Aorta (tissue), 5 donors: ENCODE measurements at places on chromosomes 7 and 10. TPM values are rescaled to one million over a fixed set of nuclear protein-coding genes. Genes with fewer than 3 reads are reported as not detected.
A peak's percentile ranks its signal among the peaks of the same experiment; 100 is the strongest.

DNA sequence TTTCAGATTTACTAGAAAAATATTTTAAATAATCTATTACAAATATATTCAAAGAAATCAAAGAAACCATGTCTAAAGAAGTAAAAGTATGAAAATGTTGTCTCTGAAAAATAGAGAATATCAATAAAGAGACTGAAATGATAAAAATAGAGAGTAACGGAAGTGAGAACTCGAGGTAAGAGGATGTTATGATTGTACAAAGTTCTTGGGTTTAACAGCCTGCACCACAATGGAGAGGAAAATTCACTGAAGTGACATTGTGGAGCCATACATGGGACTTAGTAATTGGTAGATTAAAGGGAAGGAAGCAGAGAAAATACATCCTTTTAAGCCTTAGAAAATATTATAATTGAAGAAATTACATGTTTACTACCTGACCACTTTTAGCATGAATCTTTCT is 77.9 kb downstream of the THSD7A start:
- no peaks in the 10 kb centered on the region for H3K4me1 ChIP-seq
- no peaks in the 10 kb centered on the region for H3K36me3 ChIP-seq
- no peak for DNase-seq
- H3K27me3 ChIP-seq = no peaks in the 10 kb centered on the region
- no peak overlapping the region for H3K4me3 ChIP-seq

DNA sequence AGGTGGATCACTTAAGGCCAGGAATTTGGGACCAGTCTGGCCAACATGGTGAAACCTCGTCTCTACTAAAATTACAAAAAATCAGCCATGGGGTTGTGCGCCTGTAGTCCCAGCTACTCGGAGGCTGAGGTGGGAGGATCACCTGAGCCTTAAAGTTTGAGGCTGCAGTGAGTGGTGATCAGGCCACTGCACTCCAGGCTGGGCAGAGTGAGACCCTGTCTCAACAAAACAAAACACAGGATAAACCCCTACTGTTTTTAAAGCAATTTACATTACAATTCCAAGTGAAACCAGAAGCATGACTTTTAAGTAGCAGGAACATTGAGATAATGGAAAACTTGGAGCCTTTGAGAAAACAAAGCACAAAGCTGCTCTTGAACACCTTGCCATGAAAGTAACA is 92.4 kb upstream of the BTBD16 start:
- peaks cover 3% of the 10 kb centered on the region for H3K4me1 ChIP-seq
- no peaks in the 10 kb centered on the region for H3K27me3 ChIP-seq
- no peak for DNase-seq
- no peaks in the 10 kb centered on the region for H3K36me3 ChIP-seq
- H3K4me3 ChIP-seq = no peak overlapping the region

CLRN3 gene
- total RNA-seq = not detected

TRIM73 gene
- total RNA-seq = 8.8 TPM

GRCh38 chr10:11298116-11298515 is 280.4 kb downstream of the CELF2 start:
- no peaks in the 10 kb centered on the region for H3K27me3 ChIP-seq
- DNase-seq = no peak
- H3K27ac ChIP-seq = no peak overlapping the region
- H3K4me3 ChIP-seq = no peak overlapping the region
- no peaks in the 10 kb centered on the region for H3K36me3 ChIP-seq

DNA sequence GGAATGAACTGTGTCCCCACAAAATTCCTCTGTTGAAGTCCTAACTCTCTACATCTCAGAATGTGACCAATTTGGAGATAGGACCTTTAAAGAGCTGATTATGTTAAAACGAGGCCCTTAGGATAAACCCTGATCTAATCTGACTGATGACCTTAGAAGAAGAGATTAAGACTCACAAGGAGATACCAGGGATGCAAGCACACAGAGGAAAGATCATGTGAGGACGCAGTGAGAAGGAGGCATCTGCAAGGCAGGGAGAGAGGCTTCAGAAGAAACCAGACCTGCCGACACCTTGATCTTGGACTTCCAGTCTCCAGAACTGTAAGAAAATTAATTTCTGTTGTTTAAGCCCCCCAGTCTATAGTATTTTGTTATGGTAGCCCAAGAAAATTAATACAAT is 94.9 kb upstream of the ZNF800 start:
- H3K4me1 ChIP-seq = no peaks in the 10 kb centered on the region
- H3K27ac ChIP-seq = no peak overlapping the region
- no peaks in the 10 kb centered on the region for H3K36me3 ChIP-seq
- no peaks in the 10 kb centered on the region for H3K27me3 ChIP-seq
- DNase-seq = no peak

CCDC146 gene
- total RNA-seq = 8.9 TPM

GRCh38 chr7:17560516-17560915 is 262.1 kb downstream of the AHR start:
- H3K4me1 ChIP-seq = peaks cover 4% of the 10 kb centered on the region
- DNase-seq = no peak
- no peak overlapping the region for H3K4me3 ChIP-seq
- H3K27ac ChIP-seq = no peak overlapping the region
- no peaks in the 10 kb centered on the region for H3K36me3 ChIP-seq

- H3K36me3 ChIP-seq = no peaks in the 10 kb centered on the region
- no peak overlapping the region for H3K4me3 ChIP-seq
- no peaks in the 10 kb centered on the region for H3K4me1 ChIP-seq
- no peak for DNase-seq
These were observed 25.0 kb upstream of the GTF2I start for GRCh38 chr7:74632505-74632904.

- H3K36me3 ChIP-seq = no peaks in the 10 kb centered on the region
- no peak overlapping the region for H3K27ac ChIP-seq
- H3K4me3 ChIP-seq = no peak overlapping the region
- no peaks in the 10 kb centered on the region for H3K27me3 ChIP-seq
- no peaks in the 10 kb centered on the region for H3K4me1 ChIP-seq
- no peak for DNase-seq
These were observed 60.8 kb upstream of the NAMPT start for GRCh38 chr7:106345421-106346166.

- H3K36me3 ChIP-seq = no peaks in the 10 kb centered on the region
- no peak overlapping the region for H3K4me3 ChIP-seq
- no peak overlapping the region for H3K27ac ChIP-seq
- peaks cover 5% of the 10 kb centered on the region for H3K4me1 ChIP-seq
- DNase-seq = no peak
These were observed 21.5 kb downstream of the LAMB1 start for GRCh38 chr7:107981466-107981865.

H2BK1 gene
- total RNA-seq = not detected

GRCh38 chr7:44782460-44782859 is 14.0 kb upstream of the PPIA start:
- no peaks in the 10 kb centered on the region for H3K36me3 ChIP-seq
- H3K4me3 ChIP-seq = no peak overlapping the region
- no peak for DNase-seq
- no peaks in the 10 kb centered on the region for H3K27me3 ChIP-seq

GRCh38 chr7:20157456-20157855 is 59.7 kb downstream of the MACC1 start:
- no peak for DNase-seq
- H3K27ac ChIP-seq = no peak overlapping the region
- H3K4me3 ChIP-seq = no peak overlapping the region
- H3K36me3 ChIP-seq = no peaks in the 10 kb centered on the region
- no peaks in the 10 kb centered on the region for H3K27me3 ChIP-seq

- no peaks in the 10 kb centered on the region for H3K36me3 ChIP-seq
- H3K27me3 ChIP-seq = no peaks in the 10 kb centered on the region
- no peak for DNase-seq
- no peaks in the 10 kb centered on the region for H3K4me1 ChIP-seq
- H3K27ac ChIP-seq = no peak overlapping the region
- no peak overlapping the region for H3K4me3 ChIP-seq
These were observed 138.1 kb upstream of the EFCAB10 start for GRCh38 chr7:105719395-105719794.

DNA sequence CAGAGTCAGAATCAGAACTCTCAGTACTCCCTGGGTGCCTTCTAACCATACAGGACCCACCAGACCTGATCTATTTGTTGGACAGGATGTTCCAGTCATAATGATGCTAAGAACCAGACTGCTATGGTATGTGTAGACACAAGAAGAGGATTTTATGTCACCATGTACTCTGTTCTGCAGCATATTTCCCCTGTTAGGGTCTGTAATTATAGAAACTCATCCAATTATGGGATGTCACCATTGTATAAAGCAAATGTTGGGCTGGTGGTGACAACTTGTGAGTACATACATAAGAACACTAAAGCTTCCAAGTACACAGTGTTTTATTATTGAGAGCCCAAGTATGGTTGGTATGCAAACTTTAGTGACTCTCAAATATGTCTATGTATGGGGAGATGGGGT is 67.1 kb upstream of the AGBL3 start:
- DNase-seq = no peak
- no peak overlapping the region for H3K4me3 ChIP-seq
- H3K27ac ChIP-seq = peak overlapping the region; percentile 28
- H3K36me3 ChIP-seq = no peaks in the 10 kb centered on the region
- no peaks in the 10 kb centered on the region for H3K27me3 ChIP-seq

NPFFR1 gene
- total RNA-seq = 0.03 TPM

DNA sequence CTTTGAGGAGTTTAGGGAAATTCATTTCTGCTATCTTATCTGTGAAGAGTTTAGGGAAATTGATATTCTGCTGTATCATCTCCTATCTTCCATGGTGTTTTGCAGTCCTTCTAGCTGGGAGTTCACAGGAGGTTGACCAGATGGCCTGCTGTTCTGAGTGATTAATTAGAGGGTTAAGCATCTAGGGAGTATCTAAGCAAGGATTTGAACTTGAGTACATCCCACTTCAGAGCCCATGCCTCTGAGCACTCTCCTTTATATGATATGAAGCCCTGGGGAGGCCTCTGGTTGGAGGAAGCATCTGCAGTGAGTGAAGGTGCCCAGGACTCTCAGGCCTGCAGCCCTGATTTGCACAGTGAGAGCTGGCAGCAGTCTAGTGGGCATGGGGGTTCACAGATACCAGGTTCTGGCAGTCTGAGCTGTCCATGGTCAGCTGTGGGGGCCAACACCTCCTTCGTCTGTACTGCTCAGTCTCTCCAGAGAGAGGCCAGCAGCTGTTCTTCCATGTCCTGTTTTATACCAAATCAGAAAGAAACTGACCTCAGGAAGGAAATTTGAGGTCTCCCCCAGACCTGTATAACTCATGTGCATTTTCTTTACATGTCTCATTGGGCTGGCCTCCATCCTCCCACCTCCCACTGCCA is 156.9 kb downstream of the PLCE1 start:
- H3K4me3 ChIP-seq = no peak overlapping the region
- DNase-seq = no peak
- no peaks in the 10 kb centered on the region for H3K27me3 ChIP-seq
- H3K27ac ChIP-seq = no peak overlapping the region
- H3K36me3 ChIP-seq = no peaks in the 10 kb centered on the region

- no peaks in the 10 kb centered on the region for H3K36me3 ChIP-seq
- no peak overlapping the region for H3K27ac ChIP-seq
- H3K4me3 ChIP-seq = no peak overlapping the region
- no peaks in the 10 kb centered on the region for H3K27me3 ChIP-seq
- no peaks in the 10 kb centered on the region for H3K4me1 ChIP-seq
These were observed 205.7 kb downstream of the SORCS1 start for GRCh38 chr10:106958589-106959361.

DNA sequence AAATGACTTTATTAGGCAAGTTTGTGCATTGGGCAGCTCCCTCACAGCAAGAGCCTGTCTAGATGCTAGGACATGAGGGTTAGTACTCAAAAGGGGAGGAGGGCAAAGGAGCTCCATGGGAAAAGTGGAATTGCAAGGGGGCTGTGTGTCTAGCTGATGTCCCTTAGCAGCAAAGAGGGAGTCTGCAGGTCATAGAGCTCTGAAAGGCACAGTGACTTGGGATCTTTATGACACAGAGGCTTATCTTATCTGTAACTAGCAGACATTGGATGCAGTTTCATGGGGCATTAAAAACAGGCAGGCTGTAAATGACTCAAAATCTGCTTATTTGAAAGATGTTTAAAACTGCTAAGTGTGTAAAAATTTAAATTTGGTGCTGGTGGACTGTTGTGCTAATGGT is 556.2 kb upstream of the FZD8 start:
- DNase-seq = no peak
- no peak overlapping the region for H3K4me3 ChIP-seq
- H3K4me1 ChIP-seq = no peaks in the 10 kb centered on the region
- no peaks in the 10 kb centered on the region for H3K36me3 ChIP-seq
- no peaks in the 10 kb centered on the region for H3K27me3 ChIP-seq

DNA sequence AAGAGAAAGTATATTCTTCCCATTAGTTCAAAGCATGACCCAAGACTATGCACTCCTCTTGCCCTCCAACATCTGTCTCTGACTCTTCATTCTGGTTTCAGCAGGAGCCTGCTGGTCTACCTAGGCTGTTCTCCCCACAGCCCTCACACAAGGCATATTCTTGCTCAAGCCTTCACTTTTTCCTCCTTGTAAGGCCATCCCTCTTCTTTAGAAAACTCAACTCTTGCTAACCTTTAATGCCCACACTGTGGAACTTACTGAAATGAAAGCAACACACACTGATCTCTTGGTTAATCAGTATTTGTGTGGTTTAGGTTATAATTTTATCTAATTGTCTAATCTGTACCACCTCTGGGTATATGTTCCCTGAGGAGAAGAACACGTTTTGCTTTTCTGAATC is 75.8 kb downstream of the PRKCQ start:
- H3K4me1 ChIP-seq = no peaks in the 10 kb centered on the region
- H3K27ac ChIP-seq = no peak overlapping the region
- H3K4me3 ChIP-seq = no peak overlapping the region
- H3K36me3 ChIP-seq = no peaks in the 10 kb centered on the region
- H3K27me3 ChIP-seq = peaks cover 1% of the 10 kb centered on the region

DNA sequence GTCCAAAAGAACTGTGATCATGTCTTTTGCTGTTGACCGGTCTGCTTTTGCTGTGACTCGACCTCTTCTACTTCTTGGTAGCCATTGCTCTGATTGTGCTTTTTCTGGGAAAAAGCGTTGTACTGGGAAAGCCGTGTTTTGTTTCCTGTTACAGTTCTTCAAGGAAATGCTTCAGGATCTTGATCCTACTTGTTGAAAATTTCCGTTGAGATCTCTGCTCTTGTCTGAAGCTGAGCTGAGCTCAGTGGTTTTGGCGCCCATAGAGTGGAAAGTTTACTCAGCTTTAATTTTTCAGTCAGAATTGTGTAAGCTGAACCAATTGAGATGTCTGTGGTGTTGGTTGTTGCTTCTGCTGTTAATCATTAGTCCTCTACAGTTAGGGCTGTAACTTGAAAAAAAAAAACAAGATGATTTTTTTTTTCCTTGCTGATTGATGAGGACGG is 302.2 kb downstream of the CCDC3 start:
- H3K27me3 ChIP-seq = no peaks in the 10 kb centered on the region
- H3K27ac ChIP-seq = peak overlapping the region; percentile 48
- no peaks in the 10 kb centered on the region for H3K36me3 ChIP-seq

CPN1 gene
- not detected for total RNA-seq

GRCh38 chr10:110851020-110851612 is 20.6 kb upstream of the PDCD4 start:
- no peak for DNase-seq
- H3K36me3 ChIP-seq = no peaks in the 10 kb centered on the region

DGKI gene
- 11.3 TPM for total RNA-seq

- H3K4me1 ChIP-seq = no peaks in the 10 kb centered on the region
- H3K27ac ChIP-seq = no peak overlapping the region
- H3K4me3 ChIP-seq = no peak overlapping the region
- no peak for DNase-seq
These were observed 121.2 kb upstream of the NPVF start for GRCh38 chr7:25349283-25350017.

GRCh38 chr10:92844746-92845145 is 3.6 kb upstream of the EXOC6 start:
- DNase-seq = no peak
- no peaks in the 10 kb centered on the region for H3K36me3 ChIP-seq
- no peak overlapping the region for H3K4me3 ChIP-seq
- no peak overlapping the region for H3K27ac ChIP-seq
- H3K27me3 ChIP-seq = no peaks in the 10 kb centered on the region

- DNase-seq = no peak
- H3K27me3 ChIP-seq = no peaks in the 10 kb centered on the region
- H3K36me3 ChIP-seq = no peaks in the 10 kb centered on the region
These were observed 302.5 kb downstream of the ACTR3B start for GRCh38 chr7:153061910-153062528.
